Epithelial cell of prostate (primary cell): ENCODE measurements at places on chromosomes 2 and 18.

- DNase-seq, result no peak
Measured at GRCh38 chr2:151470556-151470955, 60.9 kb downstream of the RIF1 start.

GRCh38 chr18:6650127-6650507 lies 79.4 kb upstream of the ARHGAP28 start:
- no peak for DNase-seq

- DNase-seq, result no peak
Measured at GRCh38 chr2:72971036-72971435, 53.7 kb downstream of the EMX1 start.

- DNase-seq, result no peak
Measured at GRCh38 chr18:45571195-45571594, 44.1 kb upstream of the SLC14A2 start.

- DNase-seq, result no peak
Measured at GRCh38 chr18:58044370-58045241, 580 bp downstream of the NEDD4L start.

DNA sequence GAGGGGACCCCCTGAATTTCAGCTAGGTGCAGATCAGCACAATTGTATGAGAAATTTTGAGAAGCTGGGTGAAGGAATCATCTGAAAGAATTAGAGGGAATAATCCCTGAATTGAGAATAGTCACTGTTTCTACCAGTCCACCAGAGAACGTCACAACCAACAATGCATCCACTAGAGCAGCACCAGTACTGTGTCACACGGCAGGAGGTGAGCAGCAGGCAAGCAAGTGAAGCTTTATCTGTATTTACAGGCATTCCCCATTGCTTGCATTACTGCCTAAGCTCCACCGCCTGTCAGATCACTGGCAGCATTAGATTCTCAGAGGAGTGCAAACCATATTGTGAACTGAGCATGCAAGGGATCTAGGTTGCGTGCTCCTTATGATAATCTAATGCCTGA lies 40.7 kb downstream of the GDF7 start:
- no peak for DNase-seq

DNA sequence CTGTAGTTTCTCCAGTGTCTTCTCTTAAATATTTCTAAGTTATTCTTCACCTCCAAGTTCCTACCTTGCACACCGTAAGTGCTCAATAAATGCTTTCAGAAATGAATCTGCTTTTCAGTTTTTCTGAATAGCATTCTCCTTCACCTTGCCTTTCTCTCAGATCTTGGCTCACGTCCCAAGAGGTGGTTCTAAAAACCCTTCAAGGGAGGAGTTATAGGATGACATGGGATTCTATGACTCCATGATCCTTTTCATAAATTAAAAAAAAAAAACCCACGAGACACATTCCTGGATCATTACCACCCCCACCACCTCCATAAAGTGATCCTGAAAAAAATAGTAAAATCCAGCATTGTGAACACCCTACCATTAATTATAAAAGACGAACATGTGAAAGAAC lies 11.7 kb downstream of the KCTD1 start:
- no peak for DNase-seq

DNA sequence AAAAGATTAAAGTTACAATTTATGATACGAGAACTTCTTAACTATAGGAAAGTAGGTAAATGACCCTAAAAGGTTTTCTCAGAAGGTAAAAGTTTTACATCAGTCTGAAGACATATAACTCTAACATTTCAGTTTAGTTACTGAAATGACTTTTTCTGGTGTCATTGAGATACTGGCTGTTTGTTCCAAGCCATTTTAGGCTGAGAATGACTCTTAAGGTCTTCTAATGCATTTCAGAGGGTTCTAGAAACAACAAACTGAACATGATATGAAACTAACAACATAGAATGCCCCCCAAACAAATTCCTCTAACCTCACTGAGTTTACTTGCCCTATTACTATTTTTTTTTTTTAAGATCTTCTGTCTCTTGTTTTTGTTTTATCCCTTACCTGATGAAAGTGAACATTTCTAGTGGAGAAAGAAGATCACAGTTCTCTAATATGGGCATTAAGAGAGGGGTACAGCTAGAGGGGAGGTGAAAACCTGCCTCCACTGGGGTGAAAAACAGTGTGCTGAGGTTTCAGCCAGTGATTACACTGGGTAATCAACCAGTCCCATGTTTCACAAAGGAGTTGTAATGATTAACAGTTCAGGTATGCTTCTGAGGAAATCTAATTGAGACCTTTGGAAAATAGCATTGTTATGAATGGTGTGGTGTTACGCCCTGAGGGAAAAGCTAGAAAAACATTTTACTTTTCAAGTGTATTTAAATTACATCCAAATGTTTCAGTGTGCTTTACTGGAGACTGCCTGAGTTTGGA lies 11.2 kb downstream of the NABP1 start:
- peak; percentile 48 for DNase-seq

DNA sequence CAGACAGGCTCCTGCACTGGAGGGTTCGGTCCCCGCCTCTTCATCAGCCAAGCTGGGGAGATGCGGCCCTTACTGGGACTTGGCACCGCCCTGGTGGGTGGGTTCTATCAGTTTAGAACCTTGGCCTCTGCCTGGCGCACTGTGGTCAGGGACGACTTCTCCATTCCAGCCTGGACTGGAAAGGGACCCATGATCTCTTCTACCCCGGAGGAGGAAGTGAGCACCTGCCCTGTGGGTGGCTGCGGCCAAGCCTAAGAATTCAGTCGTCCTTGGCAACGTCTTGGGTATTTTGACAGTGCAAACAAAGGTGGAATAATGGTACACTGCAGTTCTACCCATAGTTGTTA lies 106.9 kb upstream of the CD302 start:
- DNase-seq, result no peak

GRCh38 chr2:46461709-46462171 lies 17.6 kb upstream of the TMEM247 start:
- no peak for DNase-seq

DNA sequence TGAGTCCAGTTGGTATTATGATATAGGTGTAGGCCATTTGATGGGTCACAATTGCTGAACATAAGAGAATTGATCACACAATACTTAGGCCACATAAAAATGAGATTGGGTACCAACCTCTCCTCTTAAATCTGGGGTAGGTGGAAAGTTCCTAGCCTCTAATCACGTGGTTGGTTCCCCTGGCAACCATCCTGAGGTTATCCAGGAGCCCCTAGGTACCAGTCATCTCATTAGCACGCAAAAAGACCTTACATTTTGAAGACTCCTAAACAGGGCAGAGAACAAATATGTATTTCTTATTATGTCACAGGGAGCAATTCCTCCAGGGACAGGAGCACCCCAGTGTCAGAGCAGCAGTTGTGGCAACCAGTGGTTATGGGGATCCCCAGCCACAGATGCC lies 12.7 kb upstream of the SELENOI start:
- no peak for DNase-seq

DNA sequence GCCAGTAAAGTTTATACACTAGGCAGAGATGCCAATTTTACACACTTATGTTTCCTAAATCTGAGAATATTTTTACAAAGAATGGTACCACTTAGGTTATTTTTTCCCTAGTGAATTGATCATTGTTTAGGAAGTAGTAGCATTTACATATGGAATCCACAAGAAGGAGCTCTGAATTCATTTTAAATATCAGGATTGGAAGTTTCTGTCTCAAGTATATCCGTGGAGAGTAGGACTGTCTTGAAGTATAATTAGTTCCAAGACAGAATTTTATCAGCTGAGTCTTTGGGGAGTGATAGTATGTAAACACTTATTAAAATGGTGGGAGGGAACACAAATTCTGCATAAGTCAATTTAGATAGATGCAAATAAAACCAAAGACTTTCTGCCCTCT lies 82.3 kb upstream of the FAM98A start:
- no peak for DNase-seq

GRCh38 chr2:216626168-216626874 lies 6.9 kb upstream of the IGFBP2 start:
- no peak for DNase-seq

- DNase-seq, result no peak
Measured at GRCh38 chr2:54555318-54555837, 99.3 kb downstream of the SPTBN1 start.

DNA sequence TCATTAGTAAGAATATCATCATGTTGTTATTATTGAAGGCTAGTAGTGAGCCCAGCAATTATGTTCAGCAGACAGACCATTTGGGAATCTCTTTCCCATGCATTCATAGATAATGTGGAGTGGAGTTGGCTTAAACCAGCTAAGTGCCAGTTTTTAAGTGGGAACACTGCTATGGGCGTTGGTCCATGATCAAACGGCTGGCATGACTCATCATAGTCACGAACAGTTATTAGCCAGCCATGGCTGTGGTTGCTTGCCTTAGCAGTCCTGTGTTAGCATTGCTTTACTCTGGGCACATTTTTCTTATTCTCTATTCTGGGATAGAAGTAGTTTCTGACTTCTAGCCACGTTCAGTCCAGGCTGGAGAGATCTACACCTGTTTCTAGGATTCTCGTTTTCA lies 17.7 kb downstream of the EIF4E2 start:
- DNase-seq, result no peak

DNA sequence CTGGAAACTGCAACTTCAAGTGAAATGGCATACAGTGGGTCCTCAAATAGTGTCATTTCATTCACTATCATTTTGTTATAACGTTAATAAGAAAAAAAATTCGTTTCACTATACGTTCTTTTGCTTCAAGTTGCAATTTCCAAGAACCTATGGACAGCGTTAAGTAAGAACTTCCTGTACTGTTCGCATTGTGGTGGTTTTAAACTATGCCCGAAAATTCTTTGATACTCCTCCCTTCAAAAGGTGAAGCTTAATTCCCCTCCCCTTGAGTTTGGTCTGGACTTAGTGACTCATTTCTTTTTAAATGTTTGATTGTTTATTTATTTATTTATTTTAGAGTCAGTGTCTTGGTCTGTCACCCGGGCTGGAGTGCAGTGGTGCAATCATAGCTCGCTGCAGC lies 20.7 kb downstream of the GNLY start:
- no peak for DNase-seq

DNA sequence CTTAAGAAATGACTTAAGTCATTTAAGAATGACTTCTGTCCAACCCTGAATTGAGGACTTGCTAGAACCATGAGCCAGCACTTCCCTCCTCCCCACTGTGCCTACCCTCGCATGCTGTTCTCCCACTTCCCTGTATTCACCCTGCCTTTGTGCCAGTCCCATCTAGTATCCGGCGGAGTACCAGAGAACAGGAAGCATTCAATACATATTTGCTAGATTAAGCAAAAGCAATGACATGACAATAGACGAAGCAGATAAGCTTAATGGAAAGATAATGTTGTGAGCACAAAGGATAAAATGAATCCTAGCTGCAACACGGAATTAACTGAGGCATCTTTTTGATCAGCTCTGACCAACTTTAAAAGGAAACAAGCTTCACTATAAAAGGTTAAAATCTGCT lies 328.5 kb downstream of the TDRD15 start:
- no peak for DNase-seq

- no peak for DNase-seq
Measured at GRCh38 chr18:70024093-70024492, 76.4 kb upstream of the CD226 start.
